Endothelial cell of umbilical vein (primary cell): ENCODE measurements at places on chromosomes 3 and 15.

- no peak for DNase-seq
Observed at GRCh38 chr3:20052851-20053250, 12.6 kb downstream of the KAT2B start.

DNA sequence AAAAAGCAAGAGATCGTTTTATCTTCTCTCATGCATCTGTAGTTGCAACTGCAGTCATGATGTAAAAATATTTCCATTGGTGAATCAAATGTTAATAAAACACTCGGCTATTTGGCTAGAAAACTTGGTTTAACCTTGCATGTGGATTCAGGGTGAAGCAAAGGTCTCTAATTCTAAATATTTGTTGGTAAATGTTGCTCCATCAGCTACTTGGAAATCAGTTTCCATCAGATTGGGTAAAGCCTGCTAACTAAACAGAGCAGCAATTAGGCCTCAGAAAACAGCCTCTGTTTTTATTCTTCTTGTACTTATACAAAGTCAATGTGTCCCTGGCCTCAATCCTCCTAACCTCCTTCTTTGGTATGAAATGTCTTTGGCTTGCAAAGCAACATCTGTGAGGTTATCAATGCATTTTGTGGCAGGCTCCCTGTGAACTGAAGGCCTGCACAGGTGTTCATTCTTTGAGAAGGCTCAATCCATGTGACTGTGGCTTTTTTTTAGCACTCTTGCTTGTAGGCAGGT is 312.3 kb downstream of the WDR72 start:
- no peak for DNase-seq

- DNase-seq: no peak
Observed at GRCh38 chr3:171994646-171995428, 44.5 kb upstream of the FNDC3B start.

DNA sequence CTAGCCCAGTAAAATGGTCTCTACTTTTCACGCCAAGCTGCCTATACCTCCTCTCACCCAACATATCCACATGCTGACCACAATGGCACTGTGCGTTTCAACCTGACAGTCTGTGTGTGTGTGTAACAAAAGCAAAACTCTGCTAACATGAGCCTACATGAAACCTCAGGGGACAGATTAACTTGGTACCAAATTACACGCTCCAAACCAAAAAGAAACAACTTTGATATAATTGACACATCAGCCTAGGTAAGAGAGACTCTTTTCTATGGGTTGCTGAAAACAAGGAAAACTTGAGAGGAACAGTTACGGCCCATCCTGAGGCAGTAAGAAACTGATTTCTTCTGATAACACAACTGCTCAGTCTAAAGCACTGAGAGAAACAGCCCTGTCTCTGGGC is 31.5 kb downstream of the IGF2BP2 start:
- DNase-seq: no peak

DNA sequence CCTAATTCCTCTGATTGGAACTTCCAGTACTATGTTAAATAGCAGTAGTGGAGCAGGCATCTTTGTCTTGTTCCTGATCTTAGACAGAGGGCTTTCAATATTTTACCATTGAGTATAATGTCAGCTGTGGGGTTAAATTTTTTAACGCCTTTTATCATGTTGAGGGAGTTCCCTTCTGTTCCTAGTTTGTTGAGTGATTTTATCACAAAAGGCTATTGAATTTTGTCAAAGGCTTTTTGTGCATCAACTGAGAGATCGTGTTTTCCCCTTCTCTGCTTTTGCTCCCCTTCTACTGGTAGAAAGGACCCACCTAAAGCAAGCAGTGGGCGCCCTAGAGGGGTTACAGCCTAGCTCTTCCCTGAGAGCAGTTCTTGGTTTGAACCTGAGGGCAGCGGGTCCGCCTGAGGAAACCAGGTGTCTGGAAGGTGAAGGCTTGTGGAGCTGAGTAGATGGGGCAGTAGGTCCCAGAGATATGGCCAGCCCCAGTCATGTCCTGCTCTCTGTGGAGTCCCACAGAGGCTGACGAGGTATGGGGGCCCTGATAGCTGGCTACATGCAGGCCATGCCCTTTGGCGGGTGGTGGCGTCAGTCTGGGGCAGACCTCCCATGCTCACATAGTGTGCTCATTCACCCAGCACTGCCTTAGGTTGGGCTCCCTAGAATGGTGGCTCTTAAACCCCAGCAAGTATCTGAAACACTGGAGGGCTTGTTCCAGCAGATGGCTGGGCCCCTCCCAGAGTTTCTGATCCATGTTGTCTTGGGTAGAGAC is 11.3 kb downstream of the HDAC11 start:
- no peak for DNase-seq

DNA sequence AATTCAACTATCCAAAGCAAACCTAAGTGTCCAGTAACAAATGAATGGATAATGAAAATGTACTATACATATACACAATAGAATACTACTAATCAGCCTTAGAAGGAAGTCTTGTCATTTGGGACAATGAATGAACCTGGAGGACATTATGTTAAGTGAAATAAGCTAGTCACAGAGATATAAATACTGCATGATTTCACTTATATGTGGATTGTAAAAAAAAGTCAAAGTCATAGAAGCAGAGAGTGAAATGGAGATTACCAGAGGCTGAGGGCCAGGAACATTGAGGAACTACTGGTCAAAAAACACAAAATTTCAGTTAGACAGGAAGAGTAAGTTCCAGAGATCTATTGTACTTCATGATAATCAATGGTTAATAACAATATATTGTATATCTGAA is 33.6 kb downstream of the MYO5A start:
- DNase-seq: no peak

GRCh38 chr15:57551715-57552677 is 39.7 kb upstream of the MYZAP start:
- DNase-seq: peak; percentile 88

DNA sequence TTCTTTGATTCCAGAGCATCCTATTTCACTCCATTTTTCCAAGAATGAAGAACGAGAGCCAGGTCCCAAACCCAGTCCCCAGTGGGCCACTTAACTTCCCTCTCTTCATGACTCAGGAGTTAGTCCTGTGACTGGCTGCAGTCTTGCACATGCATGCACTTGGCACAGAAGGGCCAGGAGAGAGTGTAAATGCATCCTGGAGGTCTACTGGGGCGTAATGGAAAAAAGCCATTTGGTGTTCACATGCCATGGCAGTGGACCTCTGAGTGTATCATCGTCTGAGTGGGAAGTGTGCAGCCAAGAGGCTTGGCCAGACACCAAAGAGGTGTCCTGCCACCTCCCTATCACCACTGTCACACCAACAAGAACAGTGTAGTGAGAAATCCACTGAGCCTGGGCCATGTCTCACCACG is 15.1 kb upstream of the RFTN1 start:
- DNase-seq: no peak
